ENCODE measurements at places on chromosomes 16 and 17.

GRCh38 chr16:20029611-20030010, 44.1 kb downstream of the GPR139 start:
- DNase-seq = no peak

- DNase-seq = peak; percentile 19
Observed at GRCh38 chr16:50671644-50672260, 9.4 kb downstream of the SNX20 start.

- no peak for DNase-seq
Observed at GRCh38 chr17:70099294-70099693, 24.3 kb downstream of the KCNJ16 start.

DNA sequence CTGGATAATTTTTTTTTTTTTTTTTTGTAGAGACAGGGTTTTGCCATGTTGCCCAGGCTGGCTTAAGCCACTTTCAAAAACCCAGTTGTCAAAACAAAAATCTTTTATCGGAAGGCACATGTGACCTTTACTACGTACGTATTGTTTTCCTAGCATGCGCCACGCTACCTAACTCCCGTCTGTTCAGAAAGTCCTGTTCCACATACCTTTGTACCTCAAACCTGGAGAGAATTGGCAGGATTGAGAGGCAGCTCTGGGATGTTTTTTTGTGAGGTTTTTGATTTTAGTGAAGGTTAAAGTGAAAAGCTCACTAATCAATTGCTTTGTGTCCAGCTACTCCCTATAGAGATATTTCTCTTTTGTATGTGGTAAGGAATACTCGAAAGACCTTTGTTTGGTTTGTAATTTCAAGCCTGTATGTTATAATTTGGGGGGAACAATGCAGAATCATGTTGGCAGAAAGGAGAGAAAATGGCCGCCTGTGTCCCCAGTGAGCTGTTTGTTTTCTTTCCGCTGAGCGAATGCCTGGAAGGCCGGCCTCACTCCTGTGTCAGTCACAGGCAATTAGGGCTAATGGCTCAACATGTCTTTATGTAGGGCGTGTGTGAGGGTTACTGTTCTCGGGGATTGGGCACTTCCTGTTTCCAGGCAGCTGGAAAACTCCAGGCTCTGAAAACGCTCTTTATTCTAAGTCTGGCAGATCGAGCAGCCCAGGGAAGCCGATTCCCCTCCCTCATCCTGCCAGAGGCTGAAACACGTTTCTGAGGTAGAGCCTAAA, 60.8 kb upstream of the CLEC18A start:
- no peak for DNase-seq

DNA sequence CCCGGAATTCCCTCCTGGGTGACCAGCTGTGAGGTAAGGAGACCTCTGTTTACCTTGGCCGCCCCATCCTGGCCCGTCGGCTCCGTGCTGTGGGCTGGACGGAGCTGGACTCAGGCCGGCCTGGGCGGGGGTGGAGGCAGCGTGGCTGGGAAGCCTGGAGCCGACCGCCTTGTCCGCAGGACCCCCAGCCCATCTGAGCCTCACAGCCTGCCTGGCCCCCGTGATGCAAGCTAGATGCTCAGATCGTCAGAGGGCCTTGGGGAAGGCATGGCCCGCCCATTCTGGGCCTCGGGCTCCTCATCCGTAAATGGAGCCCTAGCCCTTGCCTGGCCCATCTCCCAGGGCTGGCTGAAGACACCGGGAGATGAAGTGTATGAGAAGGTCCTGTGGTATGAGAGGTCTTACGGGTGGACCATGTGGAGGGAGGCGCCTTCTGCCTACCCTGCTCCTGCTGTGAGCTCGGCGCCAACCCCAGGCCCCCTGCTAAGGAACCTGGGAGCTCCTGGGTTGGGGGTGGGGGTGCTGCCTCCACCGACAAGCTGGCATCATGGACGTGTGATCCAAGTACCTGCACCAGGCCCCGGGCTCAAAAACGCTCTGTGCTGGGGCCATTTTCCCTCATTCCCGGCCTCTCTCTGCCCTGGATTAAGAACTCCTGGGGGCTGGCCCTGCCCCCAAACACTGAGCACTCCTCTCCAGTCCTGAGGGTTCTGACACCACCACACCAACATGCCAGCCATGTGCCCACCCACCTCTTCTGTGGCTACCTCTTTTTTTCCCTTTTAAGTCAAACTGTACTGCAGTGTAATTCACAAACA, 5.4 kb upstream of the P2RX1 start:
- no peak for DNase-seq

DNA sequence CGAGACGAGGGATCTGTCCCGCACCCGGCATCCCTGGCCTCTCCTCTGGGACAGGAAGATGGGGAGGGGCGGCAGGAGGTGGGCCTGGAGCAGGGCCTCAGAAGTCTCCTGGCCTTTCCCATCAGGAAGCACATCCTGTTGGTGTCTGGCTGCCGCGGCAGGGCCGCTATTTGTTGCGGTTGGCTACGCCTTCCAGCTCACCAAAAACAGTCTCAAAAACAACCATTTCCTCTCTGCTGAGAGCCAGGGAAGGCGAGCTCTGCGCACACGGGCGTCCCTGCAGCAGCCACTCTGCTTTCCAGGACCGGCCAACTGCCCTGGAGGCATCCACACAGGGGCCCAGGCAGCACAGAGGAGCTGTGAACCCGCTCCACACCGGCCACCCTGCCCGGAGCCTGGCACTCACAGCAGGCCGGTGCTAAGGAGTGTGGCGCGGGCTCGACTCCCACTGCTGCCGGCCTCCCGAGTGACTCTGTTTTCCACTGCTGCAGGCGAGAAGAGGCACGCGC, at the start of gene TMEM204:
TSS of gene TMEM204 (plus strand) at position 224 of the 509 bp plus-strand sequence. CDS start 610 bp downstream, outside the sequence.
- DNase-seq = no peak

DNA sequence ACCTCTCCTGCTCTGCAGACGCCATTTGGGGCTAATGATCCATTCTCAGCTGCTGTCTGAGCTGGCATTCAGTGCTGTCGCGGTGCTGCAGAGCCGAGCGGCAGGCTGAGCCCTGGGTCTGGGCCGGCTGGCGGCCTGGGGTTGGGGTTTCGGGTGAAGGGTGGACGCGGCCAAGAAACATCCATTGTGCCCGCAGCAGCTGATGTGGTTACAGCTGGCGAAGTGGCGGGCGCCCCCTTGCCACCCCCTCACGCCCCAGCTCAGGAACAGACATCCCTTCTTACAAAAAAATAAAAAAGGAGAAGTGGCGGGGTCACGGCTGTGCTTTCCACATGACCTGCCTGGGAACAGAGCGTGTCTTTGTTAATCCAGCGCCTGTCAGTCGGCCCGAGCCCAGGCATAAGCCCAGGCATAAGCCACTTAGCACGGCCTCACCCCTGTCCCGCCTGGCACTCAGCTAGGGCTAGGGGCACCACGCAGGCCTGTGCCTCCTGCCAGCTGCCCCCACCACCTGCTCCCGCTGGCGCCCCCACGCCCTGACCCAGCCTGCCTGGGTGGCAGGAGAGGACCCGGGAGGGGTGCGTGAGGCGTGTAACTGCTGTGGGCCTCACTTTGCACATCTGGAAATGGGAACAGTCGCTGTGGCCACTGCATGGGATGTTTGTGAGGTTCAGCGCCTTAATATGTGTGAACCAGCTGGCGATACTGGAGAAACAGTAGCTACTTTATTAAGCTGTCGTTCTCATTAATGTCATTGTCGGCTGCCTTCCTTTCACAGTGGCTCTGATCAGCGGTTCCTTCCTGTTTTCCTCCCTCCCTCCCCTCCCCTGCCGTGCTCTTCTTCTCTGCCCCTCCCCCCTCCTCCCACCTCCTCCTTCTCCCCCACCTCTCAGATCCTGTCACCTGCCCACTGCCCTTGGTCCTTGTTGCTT, 197.7 kb upstream of the CIBAR2 start:
- no peak for DNase-seq

DNA sequence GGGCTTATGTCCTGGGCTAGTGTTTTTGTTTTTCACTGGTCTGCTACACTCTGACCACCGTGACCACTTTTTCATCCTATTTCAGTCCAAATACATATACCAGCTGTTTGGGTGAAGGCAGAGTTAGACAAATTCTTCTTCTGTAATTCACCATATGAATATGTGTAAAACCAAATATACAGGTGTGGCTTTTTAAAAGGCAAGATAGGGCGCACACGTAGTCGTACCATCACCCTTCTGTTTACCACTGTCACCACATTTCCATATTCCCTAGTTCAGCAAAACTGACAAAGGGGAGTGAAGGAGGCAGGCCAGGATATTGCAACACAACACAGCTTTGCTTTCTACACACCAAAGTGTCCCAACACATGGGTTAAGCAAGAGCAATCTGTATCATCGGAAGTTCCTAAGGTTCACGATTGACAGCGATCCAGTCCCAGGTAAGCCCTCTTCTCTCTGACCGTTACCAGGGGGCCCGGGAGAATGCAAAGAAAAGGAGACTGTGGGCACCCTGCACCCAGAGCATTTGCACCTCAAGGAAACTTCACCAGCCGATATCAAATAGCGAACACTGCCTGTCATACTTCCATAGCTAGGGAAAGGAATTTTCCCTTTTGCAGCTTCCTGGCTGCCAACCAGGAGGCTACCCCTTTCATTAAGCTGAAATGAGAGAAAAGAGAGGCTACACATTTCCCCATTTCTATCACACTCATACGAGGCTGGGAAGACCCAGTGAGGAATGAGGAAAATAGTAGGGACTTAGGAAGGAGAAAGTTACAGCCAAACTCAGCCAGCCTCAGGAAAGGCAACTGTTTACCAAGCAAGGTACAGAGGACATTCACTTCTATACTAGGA, 23.1 kb downstream of the CREBBP start:
- DNase-seq = no peak

DNA sequence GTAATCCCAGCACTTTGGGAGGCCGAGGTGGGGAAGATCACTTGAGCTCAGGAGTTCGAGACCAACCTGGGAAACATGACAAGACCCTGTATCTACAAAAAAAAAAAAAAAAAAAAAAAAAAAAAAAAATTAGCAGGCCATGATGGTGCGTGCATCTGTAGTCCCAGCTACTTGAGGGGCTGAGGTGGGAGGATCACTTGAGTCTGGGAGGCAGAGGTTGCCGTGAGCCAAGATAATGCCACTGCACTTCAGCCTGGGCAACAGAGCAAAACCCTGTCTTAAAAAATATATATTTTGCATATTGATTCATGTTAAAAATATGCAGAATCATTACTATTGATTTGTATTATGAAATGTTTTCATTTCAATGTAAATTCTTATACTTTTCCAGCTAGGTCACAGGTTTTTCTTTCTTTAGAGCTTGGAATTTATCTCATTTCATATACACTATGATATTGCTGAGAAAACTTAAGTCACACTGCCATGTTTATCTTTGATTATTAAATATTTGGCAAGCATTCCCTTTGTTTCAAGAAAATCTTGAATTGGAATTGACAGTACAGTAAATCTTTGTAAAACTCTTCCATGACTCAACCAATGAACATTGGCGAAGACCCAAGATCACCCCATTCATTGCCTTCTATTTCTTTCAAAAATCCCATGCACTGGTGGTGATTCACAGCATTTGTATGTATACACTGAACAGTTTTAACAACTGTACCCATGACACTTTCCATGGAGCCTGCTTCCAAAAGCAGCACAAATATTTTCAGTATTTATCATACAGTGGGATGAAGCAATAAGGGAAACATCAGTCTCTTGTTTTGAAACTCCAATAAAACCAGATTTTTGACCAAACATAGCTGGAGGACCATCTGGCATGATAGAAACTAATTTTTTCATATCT, 83.5 kb upstream of the TNRC6A start:
- DNase-seq = no peak

GRCh38 chr17:78997881-78998280, 11.7 kb downstream of the CANT1 start:
- no peak for DNase-seq

- no peak for DNase-seq
Observed at GRCh38 chr17:39996800-39997199, 16.2 kb downstream of the PSMD3 start.

GRCh38 chr17:68161644-68162428, 86.0 kb upstream of the AMZ2 start:
- DNase-seq = no peak

DNA sequence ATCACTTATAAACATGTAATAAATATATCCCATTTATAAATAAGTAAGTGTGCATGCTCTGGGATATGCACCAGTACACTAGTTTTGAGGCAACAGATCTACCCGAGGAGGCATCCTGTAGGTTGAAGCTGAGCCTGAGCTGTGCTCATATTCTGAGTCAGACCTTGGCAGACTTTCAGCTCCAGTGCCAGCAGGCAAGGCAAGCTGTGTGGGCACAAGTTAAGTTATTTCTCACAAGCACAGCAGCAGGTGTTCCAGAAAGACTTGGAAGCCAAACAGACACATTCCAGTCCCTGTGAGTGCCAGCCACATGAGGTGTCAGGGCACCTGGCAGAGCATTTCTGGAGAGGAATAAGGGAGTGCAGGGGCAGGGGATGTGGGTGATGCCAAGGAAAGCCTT, 1.3 kb upstream of the CLEC19A start:
- DNase-seq = no peak

- DNase-seq = no peak
Observed at GRCh38 chr17:10316801-10317542, 55.8 kb downstream of the MYH13 start.

GRCh38 chr17:1422885-1423284, 22.9 kb upstream of the YWHAE start:
- no peak for DNase-seq

GRCh38 chr17:6555331-6556120, 829 bp downstream of the PITPNM3 start:
- no peak for DNase-seq

DNA sequence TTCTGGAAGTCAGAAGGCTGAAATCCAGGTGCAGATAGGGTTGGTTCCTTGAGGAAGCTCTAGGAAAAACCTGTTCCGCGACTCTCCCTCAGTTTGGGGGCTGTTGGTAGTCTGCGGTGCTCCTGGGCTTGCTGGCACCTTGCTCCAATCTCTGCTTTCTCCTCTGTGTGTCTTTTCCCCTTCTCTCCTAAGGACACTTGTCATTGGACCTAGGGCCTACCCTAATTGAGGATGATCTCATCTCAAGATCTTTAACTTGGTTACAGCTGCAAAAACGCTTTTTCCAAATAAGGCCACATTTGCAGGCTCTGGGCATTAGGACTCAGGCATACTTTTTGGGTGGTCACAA, 12.9 kb upstream of the CACNG4 start:
- DNase-seq = no peak

DNA sequence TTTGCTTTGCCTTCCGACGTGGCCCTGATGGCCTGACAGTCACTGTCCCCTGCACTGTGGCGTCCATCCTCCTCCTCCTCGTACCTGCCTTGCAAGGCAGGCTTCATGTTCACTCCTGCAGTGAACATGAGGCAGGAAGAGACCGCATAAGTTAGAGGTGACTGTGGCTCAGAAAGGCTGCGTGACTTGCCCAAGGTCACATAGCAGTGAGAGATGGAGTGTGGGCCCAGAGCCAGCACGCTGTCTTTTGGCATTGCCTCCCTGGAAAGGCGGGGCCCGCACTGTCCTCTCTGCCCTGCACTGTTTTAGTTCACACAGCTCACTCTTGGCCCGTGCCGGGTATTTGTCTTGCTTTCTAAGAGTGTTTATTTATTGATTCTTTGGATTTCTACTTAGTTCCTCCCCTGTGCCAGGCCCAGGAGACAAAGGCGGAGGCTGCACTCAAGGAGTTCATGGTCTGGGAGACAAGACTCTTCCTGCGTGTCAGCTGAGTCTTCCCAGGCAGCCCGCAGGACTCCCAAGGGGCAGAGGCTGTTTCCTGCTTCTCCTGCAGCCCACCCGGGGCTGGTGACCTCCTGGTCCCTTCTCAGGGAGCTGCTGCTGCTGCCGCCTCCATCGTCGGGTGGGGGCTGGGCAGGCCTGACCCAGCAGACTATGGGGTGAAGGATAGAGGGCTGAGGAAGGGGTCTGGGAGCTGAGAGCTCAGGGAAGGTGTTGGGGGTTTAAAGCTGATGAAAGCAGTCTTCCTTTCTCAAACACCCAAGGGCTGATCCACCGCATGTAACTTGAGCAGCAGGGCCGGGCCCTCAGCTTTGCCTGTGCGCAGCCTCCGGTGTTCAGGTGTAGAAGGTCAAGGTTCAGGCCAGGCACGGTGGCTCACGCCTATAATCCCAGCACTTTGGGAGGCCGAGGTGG, 12.7 kb downstream of the CYGB start:
- DNase-seq = no peak

Measured in activated CD8-positive, alpha-beta memory T cell treated with anti-CD3 and anti-CD28 coated beads for 1 hour (primary cell).